Inflammatory macrophage treated with lipopolysaccharide for 4 hours (primary cell): ENCODE measurements at places on chromosomes 4 and X.

GRCh38 chr4:57265831-57266582 lies 155.8 kb upstream of the IGFBP7 start:
- no peak for DNase-seq

GRCh38 chr4:108126806-108127205 lies 41.9 kb downstream of the LEF1 start:
- no peak for DNase-seq

- peak; percentile 36 for DNase-seq
Measured at GRCh38 chr4:146462251-146462650, 59.5 kb downstream of the SLC10A7 start.

- DNase-seq: no peak
Measured at GRCh38 chrX:53768451-53768850, 81.9 kb upstream of the HUWE1 start.

DNA sequence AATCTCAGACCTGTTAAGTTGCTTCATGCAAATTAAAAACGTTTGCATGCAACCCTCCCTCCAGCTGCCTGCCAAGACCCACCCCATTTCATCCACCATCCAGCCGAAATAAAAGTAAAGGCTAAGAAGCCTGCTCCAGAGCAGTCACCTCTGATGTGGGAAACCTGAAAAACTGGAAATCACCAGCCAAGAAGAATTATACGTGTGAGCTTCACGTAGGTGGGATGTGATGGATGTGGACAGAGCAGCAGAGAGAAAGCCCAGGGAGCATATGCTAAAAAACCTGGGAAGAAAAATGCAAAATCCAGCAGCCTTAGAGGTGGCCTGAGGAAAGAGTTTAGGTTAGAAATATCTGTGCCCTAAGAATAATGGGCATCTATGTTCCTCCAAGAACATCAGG lies 160.6 kb upstream of the STS start:
- DNase-seq: no peak
